ENCODE measurements at places on chromosomes 11 and 22.

DNA sequence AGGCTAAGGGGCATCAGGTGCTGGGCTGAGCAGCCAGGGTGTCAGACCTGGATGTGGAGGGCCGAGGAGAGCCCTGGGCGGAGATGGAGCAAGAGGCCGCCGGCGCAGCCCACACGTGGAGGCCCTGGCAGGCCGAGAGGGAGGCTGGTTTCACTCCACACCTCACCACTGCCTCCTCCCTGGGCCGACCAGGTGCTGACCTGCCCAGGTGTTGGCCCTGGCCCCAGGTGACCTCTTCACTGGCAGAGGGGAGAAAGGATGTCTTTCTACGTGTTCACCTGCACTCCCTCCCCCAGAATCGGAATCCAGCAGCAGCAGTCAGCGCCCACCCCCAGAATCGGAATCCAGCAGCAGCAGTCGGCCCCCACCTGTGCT is 781 bp downstream of the ANO9 start:
- no peak for DNase-seq

- DNase-seq = no peak
Observed at GRCh38 chr22:36221799-36222751, 17.3 kb downstream of the APOL2 start.

- DNase-seq = no peak
Observed at GRCh38 chr11:16779436-16779835, 41.0 kb downstream of the C11orf58 start.

DNA sequence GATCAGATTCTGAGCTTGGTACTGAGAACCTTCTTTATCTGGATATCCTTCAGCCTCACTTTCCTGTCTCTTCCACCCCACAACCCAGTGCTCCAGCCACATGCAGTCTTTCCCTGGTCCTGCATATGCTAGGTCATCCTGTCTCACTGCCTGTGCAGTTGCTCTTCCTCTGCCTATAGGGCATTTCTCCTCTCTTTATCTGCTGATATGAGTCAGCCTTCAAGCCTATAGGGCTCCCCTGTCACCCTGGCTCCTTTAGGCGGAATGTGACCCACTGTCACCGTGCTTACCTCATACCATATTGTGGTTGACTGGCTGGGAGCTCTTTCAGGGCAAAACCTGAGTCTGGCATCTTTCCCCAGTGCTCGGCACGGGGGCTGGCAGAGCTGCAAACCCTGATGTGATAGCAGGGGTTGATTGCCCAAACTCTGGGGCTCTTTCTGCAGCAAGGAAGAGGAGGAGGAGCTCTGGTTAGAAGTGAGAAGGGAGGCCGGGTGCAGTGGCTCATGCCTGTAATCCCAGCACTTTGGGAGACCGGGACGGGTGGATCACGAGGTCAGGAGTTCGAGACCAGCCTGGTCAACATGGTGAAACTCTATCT is 26.3 kb downstream of the MEI1 start:
- DNase-seq = no peak

GRCh38 chr22:31451709-31452571 is 37.7 kb downstream of the EIF4ENIF1 start:
- peak; percentile 25 for DNase-seq

DNA sequence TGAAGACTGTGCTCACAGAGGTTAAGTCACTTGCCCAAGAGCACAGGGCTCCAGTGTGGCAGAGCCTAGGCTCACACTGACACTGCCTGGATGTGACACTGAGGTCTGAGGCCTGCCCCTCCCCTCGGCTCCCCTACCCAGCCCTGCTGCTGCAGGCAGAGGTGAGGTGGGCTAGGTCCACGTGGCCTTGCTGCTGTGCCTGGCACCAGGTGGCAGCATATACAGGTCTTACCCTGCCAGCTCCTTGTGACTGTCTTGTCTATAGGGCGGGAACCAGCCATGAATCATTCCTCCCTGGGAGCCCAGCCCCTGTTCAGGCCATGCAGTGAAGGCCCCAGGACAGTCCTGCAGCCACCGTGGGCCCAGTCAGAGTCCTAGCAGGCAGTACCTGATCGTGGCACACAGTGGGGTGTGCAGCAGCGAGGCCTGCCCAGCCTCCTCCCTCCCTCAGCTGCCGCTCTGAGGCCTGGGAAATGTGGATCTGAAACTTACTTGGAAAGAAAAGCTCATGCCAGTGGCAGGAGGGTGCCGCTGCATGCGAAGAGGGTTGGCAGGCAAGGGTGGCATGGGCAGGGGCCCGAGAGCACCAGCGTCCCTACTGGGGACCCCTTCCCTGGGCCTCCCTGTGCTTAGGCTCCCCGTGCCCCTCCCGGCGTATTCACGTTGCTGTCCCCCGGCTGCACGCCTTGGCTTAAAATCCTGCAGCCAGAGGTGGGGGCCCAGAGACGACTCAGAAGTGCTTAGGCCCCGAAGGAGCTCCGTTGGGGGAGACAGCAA is 1.2 kb upstream of the CERK start:
- no peak for DNase-seq

DNA sequence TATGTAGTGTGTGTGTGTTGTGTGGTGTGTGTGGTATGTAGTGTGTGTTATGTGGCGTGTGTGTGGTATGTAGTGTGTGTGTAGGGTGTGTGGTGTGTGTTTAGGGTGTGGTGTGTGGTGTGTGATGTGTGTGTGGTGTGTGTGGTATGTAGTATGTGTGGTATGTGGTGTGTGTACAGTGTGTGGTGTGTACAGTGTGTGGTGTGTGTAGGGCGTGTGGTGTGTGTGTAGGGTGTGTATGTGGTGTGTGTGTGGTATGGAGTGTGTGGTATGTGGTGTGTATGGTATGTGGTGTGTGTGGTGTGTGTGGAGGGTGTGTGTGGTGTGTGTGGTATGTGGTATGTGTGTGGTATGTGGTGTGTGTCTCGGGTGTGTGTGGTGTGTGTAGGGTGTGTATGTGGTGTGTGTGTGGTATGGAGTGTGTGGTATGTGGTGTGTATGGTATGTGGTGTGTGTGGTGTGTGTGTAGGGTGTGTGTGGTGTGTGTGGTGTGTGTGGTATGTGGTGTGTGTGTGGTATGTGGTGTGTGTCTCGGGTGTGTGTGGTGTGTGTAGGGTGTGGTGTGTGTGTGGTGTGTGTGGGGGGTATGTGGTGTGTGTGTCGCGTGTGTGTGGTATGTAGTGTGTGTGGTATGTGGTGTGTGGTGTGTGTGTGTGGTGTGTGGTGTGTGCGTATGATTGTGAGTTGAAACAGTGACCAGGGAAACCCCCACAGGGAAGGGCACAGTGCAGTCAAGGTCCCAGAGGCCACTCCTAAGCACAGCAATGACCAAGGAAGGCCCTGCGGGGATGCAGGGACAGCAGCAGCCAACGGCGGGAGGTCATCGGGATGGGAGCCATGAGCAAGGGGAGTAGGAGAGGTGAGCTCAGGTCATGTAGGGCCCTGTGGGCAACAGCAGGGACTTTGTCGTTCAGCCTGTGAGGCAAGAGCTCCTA is 2.9 kb upstream of the PPP6R2 start:
- DNase-seq = no peak
